ENCODE measurements at places on chromosomes 4 and X. TPM values are rescaled to one million over a fixed set of nuclear protein-coding genes. Genes with fewer than 3 reads are reported as not detected.
A peak's percentile ranks its signal among the peaks of the same experiment; 100 is the strongest.

- H3K27ac ChIP-seq: no peak overlapping the region
- no peaks in the 10 kb centered on the region for H3K27me3 ChIP-seq
- no peaks in the 10 kb centered on the region for H3K4me1 ChIP-seq
- H3K4me3 ChIP-seq: no peak overlapping the region
- DNase-seq: no peak
Measured at GRCh38 chr4:115675719-115676118, 562.3 kb upstream of the NDST4 start.

GRCh38 chr4:2651546-2651945 lies 104.6 kb downstream of the TNIP2 start:
- H3K4me1 ChIP-seq: peaks cover 19% of the 10 kb centered on the region
- H3K36me3 ChIP-seq: peaks cover 29% of the 10 kb centered on the region
- no peak overlapping the region for H3K4me3 ChIP-seq

- no peak for DNase-seq
- peaks cover 3% of the 10 kb centered on the region for H3K4me1 ChIP-seq
- peaks cover 8% of the 10 kb centered on the region for H3K36me3 ChIP-seq
- H3K27me3 ChIP-seq: no peaks in the 10 kb centered on the region
Measured at GRCh38 chr4:3111461-3111860, 37.0 kb downstream of the HTT start.

DNA sequence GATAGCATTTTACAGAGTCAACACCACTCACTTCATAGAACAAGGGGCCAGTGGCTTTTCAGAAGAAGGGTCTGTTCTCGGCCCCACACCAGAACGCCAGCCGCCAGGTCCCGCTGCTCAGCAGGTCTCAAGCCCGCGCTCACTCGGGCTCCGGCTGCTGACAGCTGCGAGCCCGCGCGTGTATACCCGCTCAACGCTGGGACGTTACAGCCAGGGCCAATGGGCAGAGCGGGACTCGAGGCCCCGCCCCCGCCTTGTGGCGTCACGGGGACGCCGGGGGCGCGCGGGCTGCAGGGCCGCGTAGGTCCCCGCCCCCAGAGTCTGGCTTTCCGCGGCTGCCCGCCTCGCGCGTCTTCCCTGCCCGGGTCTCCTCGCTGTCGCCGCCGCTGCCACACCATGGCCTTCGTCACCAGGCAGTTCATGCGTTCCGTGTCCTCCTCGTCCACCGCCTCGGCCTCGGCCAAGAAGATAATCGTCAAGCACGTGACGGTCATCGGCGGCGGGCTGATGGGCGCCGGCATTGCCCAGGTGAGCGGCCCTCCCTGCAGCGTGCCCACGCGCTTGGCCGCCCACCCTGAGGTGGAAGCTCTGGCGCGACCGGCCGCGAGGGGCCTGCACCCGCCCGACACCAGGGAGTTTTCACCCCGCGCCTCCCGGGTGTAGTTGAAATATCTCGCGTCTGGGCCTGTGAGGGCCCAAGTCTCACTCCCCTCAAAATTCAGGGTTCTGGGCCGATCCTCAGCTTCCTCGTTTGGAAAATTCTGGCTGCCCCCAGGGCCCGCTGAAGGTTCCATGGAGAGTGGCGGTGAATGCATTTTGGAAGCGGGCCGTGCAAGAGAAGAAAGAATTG lies at the start of gene HADH:
TSS of gene HADH (plus strand) at position 353 of the 850 bp plus-strand sequence. CDS start at position 397, 44 bp downstream.
- H3K4me3 ChIP-seq: peak within 1 kb of the TSS; percentile 94
- peak within 1 kb of the TSS; percentile 90 for H3K27ac ChIP-seq
- peaks cover 34% of the 10 kb centered on the region for H3K4me1 ChIP-seq
- no peaks in the 10 kb centered on the region for H3K27me3 ChIP-seq
- peaks cover 7% of the 10 kb centered on the region for H3K36me3 ChIP-seq

DNA sequence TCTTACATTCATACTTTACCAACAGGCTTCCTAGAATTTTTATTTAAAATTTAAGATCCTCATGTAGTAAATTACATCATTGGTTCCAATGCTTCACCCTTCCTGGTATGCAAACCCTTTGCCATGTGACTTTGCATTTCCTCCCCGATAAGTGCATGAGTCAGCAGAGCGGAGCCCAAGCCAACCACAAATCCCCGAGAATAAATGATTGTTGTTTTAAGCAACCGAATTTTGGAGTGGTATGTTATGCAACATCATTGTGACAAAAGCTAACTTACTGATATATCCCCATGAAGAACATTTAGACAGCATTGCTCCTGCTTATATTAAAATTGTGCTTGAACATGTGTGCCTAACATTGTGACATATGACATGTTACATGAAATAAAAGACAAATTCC lies 199.4 kb upstream of the DDX53 start:
- H3K27me3 ChIP-seq: no peaks in the 10 kb centered on the region
- no peaks in the 10 kb centered on the region for H3K4me1 ChIP-seq
- no peak overlapping the region for H3K4me3 ChIP-seq
- no peak for DNase-seq
- H3K27ac ChIP-seq: no peak overlapping the region

GRCh38 chrX:69016293-69016941 lies 148.8 kb downstream of the PJA1 start:
- no peaks in the 10 kb centered on the region for H3K4me1 ChIP-seq
- H3K27me3 ChIP-seq: no peaks in the 10 kb centered on the region
- H3K4me3 ChIP-seq: no peak overlapping the region

- H3K4me1 ChIP-seq: no peaks in the 10 kb centered on the region
- no peak overlapping the region for H3K4me3 ChIP-seq
- DNase-seq: no peak
Measured at GRCh38 chr4:23631255-23631950, 258.4 kb downstream of the PPARGC1A start.

DNA sequence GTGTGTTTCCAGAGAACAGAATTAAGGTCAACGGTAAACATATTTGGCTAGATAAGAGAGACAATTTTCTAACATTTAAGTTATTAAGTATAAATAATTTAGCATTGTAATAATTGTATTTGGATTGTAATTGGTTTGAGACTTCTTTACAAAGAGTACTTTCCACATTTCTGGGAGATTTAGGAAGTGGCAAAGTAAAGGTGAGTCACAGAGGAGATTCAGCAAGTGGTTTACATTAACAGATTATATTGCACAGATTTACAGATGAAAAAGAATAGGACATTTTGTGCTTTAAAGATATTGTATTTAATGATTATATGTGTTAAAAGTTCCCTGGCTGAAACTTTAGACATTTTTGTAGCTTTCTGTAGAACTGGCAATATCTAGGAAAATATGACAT lies 584.4 kb upstream of the AADAT start:
- H3K27ac ChIP-seq: no peak overlapping the region
- no peaks in the 10 kb centered on the region for H3K36me3 ChIP-seq
- H3K27me3 ChIP-seq: no peaks in the 10 kb centered on the region
- DNase-seq: no peak
- H3K4me3 ChIP-seq: no peak overlapping the region
- no peaks in the 10 kb centered on the region for H3K4me1 ChIP-seq

GRCh38 chr4:143017210-143017609 lies 167.5 kb upstream of the USP38 start:
- no peak overlapping the region for H3K4me3 ChIP-seq
- H3K27me3 ChIP-seq: peaks cover 4% of the 10 kb centered on the region
- DNase-seq: no peak
- H3K27ac ChIP-seq: no peak overlapping the region
- no peaks in the 10 kb centered on the region for H3K36me3 ChIP-seq
- H3K4me1 ChIP-seq: peaks cover 5% of the 10 kb centered on the region

DNA sequence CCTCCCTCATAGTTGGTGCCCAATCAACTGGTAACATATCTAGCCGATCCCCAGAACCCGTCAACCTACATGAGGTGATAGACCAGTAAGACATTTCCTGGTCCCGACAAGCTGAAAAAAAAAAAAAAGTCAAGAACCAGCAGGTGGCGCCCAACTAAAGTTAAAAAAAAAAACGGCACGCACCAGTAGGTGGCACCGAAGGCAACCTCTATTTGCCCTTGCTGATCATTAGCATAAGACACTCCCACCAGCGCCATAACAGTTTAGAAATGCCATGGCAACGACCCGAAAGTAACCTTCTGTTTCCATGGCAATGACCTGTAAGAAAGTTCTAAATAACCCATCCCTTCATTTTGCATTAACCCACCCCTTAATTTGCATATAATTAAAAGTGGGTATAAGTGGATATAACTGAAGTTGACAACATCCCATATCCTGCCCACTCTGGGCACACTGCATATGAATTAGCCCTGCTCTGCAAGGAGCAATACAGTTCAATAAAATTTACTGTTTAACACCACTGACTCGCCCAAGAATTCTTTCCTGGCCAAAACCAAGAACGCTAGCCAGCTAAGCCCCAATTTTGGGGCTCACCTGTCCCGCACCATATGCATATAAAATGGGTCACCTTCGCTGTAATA lies 83.9 kb upstream of the SPANXB1 start:
- H3K4me3 ChIP-seq: no peak overlapping the region
- no peaks in the 10 kb centered on the region for H3K36me3 ChIP-seq
- no peak for DNase-seq
- H3K27me3 ChIP-seq: no peaks in the 10 kb centered on the region
- H3K4me1 ChIP-seq: peaks cover 1% of the 10 kb centered on the region
- H3K27ac ChIP-seq: no peak overlapping the region

DNA sequence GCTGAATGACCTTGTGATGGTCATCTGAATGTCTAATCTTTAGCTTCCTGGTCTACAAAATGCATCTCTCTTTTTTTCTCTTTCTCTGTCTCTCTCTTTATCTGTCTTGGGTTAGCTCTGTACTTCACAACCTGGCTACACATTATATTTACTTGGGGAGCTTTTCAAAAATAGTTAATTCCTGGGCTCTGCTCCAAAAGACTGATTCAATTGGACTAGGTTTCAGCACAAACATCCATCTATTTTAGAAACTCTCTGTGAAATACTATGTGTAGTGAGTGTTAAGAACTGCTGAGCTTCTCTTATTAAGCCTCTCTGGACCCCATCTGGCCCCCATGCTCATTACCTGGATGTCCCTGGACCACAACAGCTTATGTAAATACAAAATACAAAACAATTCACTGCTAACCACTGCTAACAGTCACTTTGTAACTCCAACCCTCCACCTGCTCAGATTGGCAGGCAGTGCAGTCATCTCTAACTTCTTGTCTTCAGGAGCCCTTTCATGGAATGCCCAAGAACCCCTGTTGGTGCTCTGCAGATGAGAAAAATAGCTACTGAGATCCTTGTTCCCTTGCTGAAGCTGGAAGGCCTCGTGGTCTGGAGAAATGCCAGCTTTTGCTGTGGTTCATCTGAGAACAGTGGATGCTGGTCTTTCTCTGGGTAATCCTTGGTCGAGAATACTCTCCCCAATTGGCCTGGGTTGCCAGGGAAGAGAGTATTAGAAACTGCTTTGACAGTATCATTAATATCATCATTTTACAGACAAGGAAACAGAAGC lies 14.8 kb upstream of the BOD1L1 start:
- H3K36me3 ChIP-seq: no peaks in the 10 kb centered on the region
- H3K27me3 ChIP-seq: peaks cover 26% of the 10 kb centered on the region
- no peak for DNase-seq
- H3K4me3 ChIP-seq: no peak overlapping the region

- H3K27me3 ChIP-seq: no peaks in the 10 kb centered on the region
- no peak overlapping the region for H3K27ac ChIP-seq
- H3K36me3 ChIP-seq: peaks cover 5% of the 10 kb centered on the region
Measured at GRCh38 chr4:2126309-2127043, 67.3 kb downstream of the NAT8L start.

DNA sequence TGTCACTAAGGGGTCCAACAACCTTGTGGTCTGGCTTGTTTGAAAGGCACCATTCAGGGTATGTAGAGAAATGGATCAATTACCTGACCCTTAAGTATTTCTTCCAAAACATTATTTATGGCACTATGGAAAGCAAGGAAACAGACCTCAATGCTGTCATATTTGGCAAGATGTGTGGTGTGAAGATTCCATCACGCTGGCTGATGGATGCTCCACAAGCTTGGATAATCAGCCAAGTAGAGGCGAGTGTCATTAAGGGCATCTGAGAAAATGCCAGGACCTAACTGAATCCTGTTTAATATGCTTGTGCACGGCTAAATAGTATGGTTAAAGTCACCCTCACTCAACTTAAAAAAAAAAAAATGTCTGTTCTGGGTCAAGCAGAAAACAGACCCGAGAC lies 120.7 kb downstream of the COMMD8 start:
- no peak for DNase-seq
- no peak overlapping the region for H3K27ac ChIP-seq
- no peaks in the 10 kb centered on the region for H3K36me3 ChIP-seq
- no peaks in the 10 kb centered on the region for H3K4me1 ChIP-seq
- no peak overlapping the region for H3K4me3 ChIP-seq

DNA sequence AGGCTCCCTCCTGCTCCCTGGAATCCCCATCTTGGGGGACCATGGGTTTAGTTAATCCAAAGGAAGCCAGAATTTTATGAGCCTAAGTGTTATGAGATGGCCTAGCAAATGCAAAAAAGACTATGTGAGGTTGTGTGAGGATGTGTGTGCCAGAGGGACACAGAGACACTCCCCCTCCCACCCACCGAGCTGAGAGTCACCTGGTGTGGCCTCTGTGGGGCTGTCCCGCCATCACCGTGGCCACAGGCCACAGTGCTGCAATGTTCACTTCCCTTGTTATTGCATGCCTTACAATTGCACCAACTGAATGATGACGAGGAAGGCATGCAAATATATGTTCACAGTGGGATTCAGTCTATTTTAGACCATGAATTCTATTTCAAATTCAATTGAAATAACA lies 601 bp upstream of the FGFBP2 start:
- H3K4me1 ChIP-seq: peaks cover 30% of the 10 kb centered on the region
- peaks cover 4% of the 10 kb centered on the region for H3K36me3 ChIP-seq
- peak; percentile 78 for DNase-seq
- H3K27ac ChIP-seq: peak overlapping the region; percentile 72
- peak overlapping the region; percentile 81 for H3K4me3 ChIP-seq

GRCh38 chr4:163165217-163166017 lies 1.3 kb downstream of the NAF1 start:
- no peaks in the 10 kb centered on the region for H3K27me3 ChIP-seq
- H3K36me3 ChIP-seq: peaks cover 14% of the 10 kb centered on the region
- H3K4me1 ChIP-seq: peaks cover 27% of the 10 kb centered on the region
- no peak for DNase-seq
- H3K27ac ChIP-seq: peak overlapping the region; percentile 87
- H3K4me3 ChIP-seq: peak overlapping the region; percentile 90

GRCh38 chr4:129350834-129351721 lies 255.1 kb downstream of the C4orf33 start:
- no peaks in the 10 kb centered on the region for H3K4me1 ChIP-seq
- no peak overlapping the region for H3K27ac ChIP-seq
- no peaks in the 10 kb centered on the region for H3K36me3 ChIP-seq
- H3K4me3 ChIP-seq: no peak overlapping the region
- DNase-seq: no peak

GRCh38 chrX:12988797-12989196 lies 13.9 kb downstream of the TMSB4X start:
- H3K27me3 ChIP-seq: no peaks in the 10 kb centered on the region
- H3K4me3 ChIP-seq: no peak overlapping the region
- no peak for DNase-seq
- H3K27ac ChIP-seq: no peak overlapping the region

- DNase-seq: no peak
- no peaks in the 10 kb centered on the region for H3K36me3 ChIP-seq
- H3K27ac ChIP-seq: no peak overlapping the region
- H3K27me3 ChIP-seq: no peaks in the 10 kb centered on the region
- no peaks in the 10 kb centered on the region for H3K4me1 ChIP-seq
Measured at GRCh38 chr4:20326977-20327376, 75.3 kb downstream of the SLIT2 start.

Gene CABS1
- not detected for total RNA-seq

Gene RPL34
- total RNA-seq: 1,432 TPM

Gene NOX1
- total RNA-seq: not detected

Gene GYPA
- total RNA-seq: not detected

Gene ETDB
- total RNA-seq: not detected

Gene TNMD
- total RNA-seq: not detected

Gene NSD2
- 218 TPM for total RNA-seq

Measured in activated naive CD8-positive, alpha-beta T cell treated with anti-CD3 and anti-CD28 coated beads, Interleukin-2, amount 10 ng/mL, durations not matched to agents 7 days and 5 days (primary cell).